ENCODE measurements at places on chromosomes 1 and 21.

DNA sequence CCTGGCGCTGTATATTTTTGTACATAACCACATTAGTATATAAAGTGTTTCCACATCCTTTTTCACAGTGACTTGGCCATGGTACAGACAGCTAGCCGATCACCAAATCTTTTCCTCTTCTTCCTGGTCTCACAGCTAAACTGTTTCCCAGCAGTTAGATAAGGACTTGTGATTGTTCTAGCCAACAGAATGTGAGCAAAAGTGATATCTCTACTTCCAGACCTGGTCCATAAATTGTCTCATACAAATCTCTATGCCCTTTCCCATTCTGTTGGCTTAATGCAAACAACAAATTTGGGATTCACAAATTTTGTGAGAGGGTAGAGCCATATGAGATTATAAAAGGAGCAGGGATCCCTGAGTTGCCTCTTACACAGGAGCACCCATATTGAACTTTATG is 19.5 kb downstream of the PAFAH2 start:
- no peak for DNase-seq

DNA sequence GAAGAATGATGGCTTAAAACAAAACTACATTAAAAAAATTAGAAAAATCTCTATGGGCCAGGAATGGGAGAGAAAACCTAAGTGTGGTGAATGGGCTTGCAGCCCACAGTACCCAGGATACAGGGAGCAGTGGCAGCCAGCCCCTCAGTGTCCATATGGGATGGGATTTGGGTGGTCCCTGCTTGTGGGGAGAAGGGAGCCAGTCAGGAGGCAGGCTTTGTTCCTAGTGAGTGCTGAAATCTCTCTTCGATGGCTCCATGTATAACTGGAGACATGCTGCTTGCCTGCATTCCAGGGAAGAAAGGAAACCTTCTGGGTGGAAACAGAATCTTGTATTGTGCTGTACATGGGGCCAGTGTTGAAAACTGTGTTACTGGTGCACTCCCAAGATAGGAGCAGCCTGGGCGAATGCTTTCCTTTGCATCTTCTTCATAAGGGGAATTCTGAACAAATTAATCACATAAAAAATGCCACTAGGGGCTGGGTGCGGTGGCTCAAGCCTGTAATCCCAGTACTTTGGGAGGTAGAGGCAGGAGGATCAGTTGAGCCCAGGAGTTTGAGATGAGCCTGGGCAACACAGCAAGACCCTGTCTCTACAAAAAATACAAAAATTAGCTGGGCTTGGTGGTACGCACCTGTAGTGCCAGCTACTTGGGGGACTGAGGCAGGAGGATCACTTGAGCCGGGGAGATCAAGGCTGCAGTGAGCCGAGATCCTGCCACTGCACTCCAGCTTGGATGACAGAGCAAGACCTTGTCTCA is 36.0 kb downstream of the PTPRU start:
- no peak for DNase-seq

- DNase-seq, result no peak
Observed at GRCh38 chr1:151993084-151993733, 450 bp downstream of the S100A10 start.

- DNase-seq, result no peak
Observed at GRCh38 chr21:28233536-28234220, 759.0 kb downstream of the LTN1 start.

- no peak for DNase-seq
Observed at GRCh38 chr21:28227881-28228635, 764.6 kb downstream of the LTN1 start.

DNA sequence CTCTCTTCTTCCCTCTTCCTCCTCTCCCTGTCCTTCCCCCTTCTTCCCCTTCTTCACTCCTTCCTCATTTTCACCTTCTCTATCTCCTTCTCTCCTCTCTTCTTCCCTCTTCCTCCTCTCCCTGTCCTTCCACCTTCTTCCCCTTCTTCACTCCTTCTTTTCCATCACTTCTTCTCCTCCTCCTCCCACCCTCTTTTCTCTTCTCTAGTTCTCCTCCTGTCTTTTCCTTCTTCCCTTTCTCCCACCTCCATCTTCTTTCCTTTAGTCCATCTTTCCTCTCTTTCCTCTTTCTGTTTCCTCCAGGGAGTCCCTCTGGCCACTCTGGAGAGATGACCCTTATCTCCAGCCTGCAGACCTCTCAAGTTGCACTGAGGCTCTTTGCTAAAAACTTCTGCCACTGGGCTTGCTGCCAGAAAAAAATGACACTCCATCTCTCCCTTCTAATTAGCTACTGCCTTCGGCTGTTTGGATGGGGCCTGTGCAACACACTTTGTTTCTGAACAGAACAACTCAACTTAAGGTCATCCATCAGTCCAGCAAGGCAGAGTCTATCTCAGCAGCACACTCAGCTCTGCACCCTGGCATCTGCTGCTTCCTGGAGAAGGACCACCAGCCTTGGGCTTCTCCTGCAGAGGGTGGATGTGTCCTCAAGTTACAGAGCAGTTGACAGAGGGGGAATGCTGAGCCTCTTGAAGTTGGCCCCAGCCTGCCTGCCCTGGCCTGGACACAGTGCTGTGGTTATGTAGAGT is 538.8 kb downstream of the MATN1 start:
- no peak for DNase-seq

- no peak for DNase-seq
Observed at GRCh38 chr1:225450491-225451191, 22.8 kb upstream of the LBR start.

- DNase-seq, result no peak
Observed at GRCh38 chr1:169260478-169261151, 107.0 kb downstream of the NME7 start.

DNA sequence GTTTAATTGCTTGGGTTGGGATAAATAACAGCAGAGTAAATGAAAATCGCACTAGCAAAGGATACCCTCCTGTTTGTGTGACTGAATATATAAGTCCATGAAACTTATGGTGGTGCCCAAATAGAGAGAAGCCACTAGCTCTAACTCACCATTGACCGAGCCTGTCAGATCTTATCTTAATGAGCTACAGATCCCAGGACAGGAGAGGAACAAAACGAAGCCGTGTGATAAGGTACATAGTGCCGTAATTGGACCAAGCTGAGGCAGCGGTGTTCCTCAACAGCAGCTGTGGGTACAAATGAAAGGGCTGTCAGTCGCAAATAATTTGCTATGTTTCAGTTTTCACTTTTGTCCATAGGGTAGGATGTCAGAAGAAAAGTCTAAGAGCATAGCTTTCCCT is 276.1 kb downstream of the PTBP2 start:
- no peak for DNase-seq

GRCh38 chr1:206736878-206737728 is 33.5 kb upstream of the IL19 start:
- DNase-seq, result no peak

DNA sequence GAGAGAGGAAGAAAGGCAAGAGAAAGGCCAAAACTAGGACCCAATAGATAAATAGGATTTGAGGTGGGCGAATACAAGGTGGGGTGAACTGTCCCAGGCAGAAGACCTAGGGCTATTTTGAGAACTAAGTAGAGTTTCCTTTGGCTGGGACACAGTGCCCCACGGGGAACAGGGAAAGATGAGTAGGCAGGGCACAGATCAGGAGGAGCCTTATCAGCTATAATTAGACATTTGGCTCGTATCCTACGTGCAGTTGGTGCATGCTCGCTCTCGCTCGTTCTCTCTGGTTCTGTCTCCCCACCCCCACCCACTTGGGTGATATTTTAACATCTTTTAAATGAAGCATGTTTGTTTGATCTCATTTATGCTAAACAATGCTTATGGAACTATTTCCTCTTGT is 235.0 kb upstream of the JUN start:
- DNase-seq, result no peak

- no peak for DNase-seq
Observed at GRCh38 chr1:51519048-51519864, at the start of gene EPS15. Gene EPS15, minus strand, starts transcription at chr1:51519266. Its CDS starts 35 bp downstream, at chr1:51519231.

GRCh38 chr1:29644812-29645211 is 408.5 kb downstream of the PTPRU start:
- DNase-seq, result no peak

GRCh38 chr1:8013800-8014199 is 12.3 kb downstream of the ERRFI1 start:
- no peak for DNase-seq

- no peak for DNase-seq
Observed at GRCh38 chr1:17674726-17675500, 80.2 kb upstream of the ACTL8 start.

- no peak for DNase-seq
Observed at GRCh38 chr21:44949779-44950198, 10.0 kb downstream of the SLX9 start.
